Fibroblast of lung (primary cell): ENCODE measurements at places on chromosomes 2 and 18.
A peak's percentile ranks its signal among the peaks of the same experiment; 100 is the strongest.

GRCh38 chr18:10138719-10139118 lies 224.9 kb downstream of the VAPA start:
- DNase-seq, result peak; percentile 50

GRCh38 chr2:28336264-28336980 lies 56.2 kb upstream of the FOSL2 start:
- no peak for DNase-seq

DNA sequence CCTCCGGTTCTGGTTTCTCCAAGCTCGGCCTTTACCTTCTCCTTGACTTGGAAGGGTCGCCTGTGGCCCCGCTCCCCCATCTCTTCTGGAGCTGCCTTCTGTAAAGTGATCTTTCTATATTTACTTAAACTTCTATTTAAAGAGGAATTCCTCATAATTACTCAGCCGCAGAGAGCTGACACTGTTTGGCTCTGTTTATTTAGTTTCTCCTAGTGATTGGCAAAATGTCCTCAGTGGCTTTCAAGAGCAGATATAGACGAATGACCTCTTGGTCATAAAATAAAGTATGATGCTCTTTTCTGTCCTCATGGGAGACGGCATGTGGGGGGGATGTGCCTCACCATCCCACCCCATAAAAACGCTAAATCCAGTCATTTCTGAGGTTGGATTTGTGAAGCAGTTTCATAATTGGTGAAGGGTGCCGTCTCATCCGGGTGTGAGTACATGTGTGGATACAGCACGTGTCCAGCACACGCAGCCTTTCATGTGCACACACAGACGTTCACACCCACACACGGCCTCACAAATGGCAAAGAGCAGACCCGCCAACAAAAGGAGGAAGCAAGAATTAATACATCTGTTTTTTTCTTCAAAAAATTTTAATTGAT lies 43.4 kb upstream of the SMAD7 start:
- DNase-seq, result peak; percentile 85

GRCh38 chr18:11906176-11906575 lies 1.9 kb downstream of the MPPE1 start:
- DNase-seq, result no peak

DNA sequence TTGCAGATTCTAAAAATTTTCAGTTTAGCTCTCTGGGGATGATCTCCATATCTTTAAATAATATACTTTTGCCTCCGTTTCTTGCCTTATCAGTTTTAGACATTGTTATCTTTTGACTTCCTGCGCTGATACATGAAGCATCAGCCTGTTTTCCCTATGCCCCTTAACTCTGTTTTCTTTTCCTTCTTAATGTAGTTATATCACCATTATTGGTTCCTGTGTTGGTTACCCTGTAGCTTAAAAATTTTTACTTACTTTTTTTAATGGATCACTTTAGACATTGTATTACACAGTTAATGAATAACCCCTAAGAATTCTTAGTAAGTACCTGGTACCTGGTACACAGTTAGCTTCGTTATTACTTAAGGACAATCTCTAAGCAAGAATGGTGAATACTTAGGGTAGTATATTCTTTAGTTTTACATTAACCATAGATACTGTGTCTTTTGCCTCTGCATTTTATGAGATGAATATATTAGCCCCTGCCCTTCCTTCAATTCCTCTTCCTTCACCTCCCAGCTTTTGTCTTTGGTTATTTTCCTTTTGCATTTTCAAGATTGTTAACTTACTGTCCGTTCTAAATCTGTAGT lies 40.9 kb downstream of the BABAM2 start:
- no peak for DNase-seq

GRCh38 chr18:59560556-59560955 lies 136.7 kb downstream of the CCBE1 start:
- no peak for DNase-seq

DNA sequence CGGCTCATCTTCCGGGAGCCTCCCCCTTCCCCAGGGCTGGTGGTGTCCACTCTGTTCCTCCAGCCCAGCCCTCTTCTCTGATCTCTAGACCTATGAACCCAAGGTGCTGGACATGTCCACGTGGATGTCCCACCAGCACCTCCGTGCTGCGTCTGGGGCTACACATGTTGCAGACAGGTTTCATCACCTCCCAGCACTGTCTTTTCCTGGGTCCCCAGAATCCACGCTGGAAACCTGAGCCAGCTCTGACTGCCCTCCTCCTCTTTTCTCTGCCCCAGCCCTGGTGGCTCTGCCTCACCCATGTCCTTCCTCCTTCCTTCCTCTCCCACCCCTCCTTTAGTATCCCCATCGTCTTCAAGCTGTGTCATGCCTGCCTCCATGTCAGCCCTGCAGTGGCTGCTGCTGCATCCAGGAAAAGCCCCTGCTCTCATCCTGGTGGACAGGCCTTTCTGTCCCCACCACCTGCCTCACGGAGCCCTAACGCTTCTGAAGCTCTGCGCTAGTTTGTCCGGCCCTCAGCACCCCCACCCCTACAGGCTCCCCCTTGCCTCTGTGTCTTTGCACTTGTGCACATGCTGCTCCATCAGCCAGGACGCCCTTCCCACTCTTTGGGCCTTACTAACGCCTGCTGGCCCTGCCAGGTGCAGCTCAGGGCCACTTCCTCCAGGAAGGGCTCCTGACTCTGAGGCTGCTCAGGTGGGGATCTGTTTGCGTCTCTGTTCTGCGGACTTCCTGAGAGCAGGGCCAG lies 105.9 kb downstream of the DYSF start:
- no peak for DNase-seq

DNA sequence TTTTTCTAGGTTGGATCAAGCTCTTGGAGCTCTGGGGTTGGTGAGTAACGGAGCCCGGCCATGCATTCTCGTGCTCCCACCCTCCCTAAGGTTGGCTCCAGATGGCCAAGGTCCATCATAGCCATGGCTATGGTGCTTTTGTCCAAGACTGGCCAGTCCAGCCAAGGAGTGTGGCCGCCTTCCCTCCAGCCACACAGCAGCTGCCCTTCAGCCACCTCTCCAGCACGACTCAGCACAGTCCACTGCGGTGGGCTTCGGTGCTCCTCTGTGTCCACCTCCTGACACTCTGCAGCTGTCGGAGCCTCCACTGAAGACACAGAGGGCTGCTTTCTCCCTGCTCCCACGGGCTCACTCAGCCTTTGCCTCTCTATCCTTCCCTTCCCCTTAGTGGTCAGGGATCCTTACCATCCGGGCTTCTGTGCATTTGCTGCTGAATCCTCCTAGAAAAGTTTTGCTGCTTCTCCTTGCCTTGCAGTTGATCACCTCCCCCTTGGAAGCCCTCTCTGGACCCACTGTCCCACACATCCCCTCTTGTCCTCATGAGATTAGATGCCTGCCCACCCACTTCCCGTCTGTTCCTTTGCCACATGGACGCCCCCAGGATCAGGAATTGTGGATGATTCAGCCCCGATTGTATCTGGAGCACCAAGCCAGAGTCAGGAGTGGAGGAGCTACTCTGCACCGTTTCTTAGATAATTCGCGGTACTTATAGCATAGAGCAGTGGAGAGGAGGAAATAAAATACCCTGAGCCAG lies 177.1 kb upstream of the COPS8 start:
- no peak for DNase-seq

DNA sequence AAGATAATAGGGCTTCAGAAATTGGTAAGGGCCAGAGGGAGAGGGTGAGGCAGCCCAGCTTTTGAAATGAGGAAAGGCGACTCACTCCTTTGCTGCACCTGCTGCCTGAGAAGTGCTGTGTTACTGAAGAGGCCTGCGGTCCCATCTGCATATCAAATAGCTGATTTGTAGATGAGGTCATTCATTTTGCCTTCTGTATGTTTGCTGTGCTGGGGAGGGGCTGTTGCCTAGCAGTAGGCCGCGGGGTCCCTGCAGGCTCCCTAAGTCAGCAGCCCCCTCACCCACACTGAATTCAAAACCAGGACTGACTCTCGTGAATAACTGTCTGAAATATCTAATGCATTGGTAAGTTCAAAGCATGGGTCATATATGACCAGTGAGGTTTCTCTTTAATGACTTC lies 377.2 kb downstream of the SOX11 start:
- no peak for DNase-seq

GRCh38 chr2:204272610-204273287 lies 272.5 kb upstream of the PARD3B start:
- DNase-seq, result no peak

DNA sequence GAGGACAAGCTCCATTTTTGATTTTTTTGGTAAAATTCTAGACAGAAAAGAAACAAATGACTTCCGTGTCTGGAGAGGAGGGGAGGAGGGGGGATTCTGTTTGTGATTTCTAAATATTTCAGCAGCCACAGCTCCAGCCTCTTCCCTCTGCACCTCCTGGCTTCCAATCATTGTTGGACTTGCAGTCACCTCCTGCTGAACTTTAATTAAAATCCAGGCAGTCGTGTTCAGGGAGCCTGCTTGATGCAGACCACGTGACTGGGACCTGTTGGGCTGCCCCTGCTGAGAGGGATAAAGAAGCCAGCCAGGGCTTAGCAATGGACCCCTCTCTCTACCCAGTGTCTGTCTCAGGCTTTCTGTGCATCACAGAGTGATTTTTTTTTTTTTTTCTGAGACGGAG lies 115.1 kb downstream of the SH3BP4 start:
- DNase-seq, result no peak
